ENCODE measurements at places on chromosomes 5 and 9.

GRCh38 chr9:20358207-20358606, 264.1 kb downstream of the MLLT3 start:
- DNase-seq = no peak

- no peak for DNase-seq
These were observed 750.3 kb downstream of the MAT2B start for GRCh38 chr5:164255598-164256213.

- no peak for DNase-seq
These were observed 48.6 kb downstream of the UGCG start for GRCh38 chr9:111945216-111945615.

DNA sequence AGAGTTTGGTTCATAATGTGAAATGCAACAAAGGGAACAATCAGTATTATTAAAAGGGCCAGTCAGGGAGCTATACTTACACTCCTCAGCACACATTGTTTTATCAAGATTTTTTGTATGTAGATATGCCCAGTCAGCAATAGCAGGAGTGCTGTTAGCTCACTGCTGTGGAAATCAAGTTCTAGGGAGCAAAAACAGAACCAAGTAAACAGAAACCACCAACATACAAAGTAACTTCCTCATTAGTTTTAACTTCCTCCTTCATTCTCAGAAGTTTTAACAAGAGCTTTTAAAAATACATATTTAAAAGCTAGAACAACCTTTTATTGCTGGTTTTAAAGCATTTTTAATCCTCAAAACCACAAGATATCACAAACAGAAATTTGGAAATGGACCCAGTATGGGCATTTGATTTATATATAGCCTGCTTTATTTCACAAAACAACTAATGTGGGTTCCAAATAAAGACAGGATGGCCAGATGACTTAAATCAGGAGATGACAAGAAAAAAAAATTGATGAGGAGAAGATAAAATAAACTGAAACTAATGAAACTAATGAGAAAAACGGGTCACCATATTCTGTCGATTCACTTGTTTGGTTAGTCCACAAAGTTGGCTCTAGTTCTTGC, 178.5 kb downstream of the ADAMTS12 start:
- peak; percentile 41 for DNase-seq

GRCh38 chr5:83554686-83555085, 83.1 kb downstream of the VCAN start:
- DNase-seq = no peak

DNA sequence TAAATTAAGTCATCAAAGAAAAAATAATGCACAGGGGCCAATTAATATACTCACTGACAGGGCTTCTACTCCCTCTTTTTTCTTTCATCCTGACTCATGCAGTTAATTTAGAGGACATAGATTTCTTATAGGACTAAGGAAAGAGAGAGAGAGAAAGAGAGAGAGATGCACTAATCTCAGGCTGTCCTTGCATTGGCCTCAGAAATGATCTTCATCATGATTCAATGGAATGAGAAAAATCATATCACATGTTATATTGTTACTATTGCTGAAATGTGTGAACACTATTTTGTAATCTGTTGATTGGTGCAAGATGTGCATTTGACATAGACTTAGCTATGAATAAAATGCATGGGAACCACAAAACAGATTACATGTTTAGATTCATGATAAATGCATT, 608.3 kb upstream of the NUDT12 start:
- no peak for DNase-seq

- DNase-seq = no peak
These were observed 412.1 kb upstream of the CLINT1 start for GRCh38 chr5:158270996-158271554.

DNA sequence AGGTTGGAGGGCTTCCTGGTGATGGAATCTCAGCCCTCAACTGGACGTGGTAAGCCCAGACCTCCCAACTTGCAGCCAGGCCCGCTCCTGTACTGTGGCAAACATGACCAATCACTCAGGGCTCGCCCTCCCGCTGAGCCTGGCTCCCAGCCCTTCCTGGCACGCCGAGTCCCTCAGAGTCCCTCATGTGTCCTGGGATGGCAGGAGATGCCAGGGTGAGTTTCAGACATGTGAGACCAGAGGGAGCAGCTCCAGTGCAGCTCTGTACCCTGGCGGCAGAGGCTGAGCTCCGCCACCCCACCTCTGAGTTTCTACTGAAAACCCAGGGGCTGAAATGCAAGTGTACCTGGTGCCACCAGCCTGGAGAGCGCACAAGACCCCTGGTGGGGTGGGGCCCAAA, 42.0 kb upstream of the RXRA start:
- no peak for DNase-seq

DNA sequence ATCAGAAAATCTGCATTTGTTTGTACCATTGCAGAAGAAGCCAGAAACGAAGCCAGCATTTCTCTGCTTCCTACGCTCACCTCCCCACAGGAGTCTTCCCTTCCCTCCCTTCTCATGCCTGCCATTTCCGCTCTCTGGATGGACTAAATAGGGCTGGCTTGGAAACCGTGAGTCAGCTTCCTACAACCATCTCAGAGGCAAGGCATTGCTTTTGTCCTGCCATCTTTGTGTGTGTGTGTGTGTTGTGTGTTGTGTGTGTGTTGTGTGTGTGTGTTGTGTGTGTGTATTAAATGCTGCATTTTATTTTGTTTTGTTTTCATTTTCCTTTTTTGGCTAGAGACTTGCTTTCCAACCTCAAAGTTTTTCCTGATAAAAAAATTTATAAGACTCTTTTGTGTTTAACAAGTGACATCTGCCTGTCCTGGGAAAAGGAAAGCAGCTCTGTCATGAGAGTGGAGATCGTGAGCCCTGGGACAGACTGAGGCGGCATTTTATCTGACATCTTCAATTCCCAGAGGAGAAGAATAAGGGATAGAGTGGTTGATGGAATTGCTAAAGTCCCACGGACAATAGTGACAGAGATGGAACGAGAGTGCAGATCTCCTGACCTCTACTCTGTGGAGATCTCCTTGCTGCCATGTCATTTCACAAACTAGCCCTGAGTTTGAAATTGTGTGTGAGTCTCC, 7.5 kb upstream of the EGFLAM start:
- no peak for DNase-seq

DNA sequence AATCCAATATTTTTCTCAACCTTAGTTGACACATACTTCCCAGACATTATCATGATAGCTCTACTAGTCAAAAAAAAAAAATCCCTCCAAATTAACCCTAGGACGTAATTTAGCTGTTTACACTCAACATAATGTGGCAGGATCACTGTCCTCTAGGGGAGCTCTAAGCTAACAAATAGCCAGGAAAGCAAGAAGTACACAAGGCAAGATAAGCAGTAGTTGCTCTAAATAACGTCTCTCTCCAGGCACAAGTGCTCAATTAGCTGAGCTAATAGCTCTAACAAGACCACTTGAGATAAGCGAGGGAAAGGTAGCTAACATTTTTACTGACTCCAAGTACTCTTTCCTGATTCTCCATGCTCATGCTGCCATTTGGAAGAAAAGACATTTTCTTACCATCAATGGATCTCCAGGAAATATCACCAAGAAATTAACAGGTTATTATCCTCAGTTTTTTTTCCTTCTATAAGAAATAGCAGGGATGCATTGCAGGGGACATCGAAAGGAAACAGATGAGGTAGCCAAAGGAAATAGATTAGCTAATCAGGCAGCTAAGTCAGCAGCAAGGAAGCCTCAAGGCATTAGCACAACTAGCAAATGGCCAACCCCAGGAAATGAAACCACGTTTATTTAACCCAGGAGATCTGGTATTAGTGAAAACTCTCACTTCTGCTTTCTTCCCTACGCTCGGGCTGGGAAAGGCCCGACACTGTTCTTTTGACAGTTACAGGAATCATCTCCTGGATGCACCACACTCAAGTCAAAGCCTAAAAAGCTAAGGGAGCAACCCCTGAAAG, 614.1 kb downstream of the PTPRD start:
- peak; percentile 58 for DNase-seq

DNA sequence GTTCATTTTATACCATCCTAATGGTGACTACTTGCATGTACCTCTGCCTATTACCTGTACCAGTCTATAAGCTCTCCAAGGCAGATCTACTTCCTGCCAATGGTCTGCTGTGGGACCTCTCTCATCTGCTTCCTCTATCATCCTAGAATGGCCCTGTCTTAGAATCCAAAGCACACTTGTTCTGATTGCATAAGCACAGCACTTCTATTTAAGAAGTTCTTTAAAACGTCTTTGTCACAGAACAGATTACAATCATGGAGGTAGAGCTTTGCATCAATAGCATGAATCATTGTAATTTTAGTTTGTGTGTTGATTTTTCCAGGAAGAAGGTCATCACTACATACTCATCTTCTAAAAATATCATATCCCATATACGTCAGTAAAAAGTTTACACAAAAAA, 131.8 kb upstream of the ACOT12 start:
- no peak for DNase-seq

DNA sequence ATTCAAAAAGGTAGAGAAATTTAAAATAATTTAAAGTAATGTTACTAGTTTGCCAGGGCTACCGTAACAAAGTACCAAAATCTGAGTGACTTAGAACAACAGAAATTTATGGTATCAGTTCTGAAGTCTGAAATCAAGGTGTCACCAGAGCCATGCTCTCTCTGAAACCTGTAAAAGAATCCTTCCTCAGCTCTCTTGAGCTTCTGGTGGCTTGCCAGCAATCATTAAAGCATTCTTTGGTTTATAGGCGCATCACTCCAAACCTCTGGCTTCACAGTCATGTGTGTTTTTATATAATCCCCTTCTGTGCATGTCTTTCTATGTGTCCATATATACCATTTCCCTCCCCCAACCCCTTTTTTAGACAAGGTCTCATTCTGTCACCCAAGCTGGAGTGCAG, 220.3 kb downstream of the COX7C start:
- DNase-seq = no peak

GRCh38 chr9:73093740-73094379, 57.8 kb upstream of the ANXA1 start:
- no peak for DNase-seq

DNA sequence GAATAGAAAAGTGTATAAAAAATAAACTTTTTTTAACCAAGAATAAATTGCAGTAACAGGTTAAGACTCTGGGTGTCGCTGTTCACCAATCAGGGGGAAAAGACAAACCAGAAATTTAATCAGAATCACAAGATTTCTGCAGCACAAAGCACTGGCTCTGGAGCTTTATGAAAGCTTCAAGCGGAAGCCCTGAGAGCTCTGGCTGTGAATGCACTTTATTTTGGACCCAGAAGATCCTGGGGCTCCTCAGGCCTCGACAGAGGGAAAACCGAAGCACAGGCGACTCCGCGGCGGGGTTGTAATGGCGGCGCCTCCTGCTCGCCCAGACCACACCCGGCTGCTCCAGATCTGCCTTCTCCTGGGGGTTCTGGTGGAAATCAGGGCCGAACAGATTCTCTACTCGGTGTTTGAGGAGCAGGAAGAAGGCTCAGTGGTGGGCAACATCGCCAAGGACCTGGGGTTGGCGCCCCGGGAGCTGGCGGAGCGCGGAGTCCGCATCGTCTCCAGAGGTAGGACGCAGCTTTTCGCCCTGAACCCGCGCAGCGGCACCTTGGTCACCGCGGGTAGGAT, at the start of gene PCDHGA4:
PCDHGA4 (plus strand) TSS at position 122 of the 570 bp plus-strand sequence; CDS start at position 209, 87 bp downstream.
- no peak for DNase-seq

DNA sequence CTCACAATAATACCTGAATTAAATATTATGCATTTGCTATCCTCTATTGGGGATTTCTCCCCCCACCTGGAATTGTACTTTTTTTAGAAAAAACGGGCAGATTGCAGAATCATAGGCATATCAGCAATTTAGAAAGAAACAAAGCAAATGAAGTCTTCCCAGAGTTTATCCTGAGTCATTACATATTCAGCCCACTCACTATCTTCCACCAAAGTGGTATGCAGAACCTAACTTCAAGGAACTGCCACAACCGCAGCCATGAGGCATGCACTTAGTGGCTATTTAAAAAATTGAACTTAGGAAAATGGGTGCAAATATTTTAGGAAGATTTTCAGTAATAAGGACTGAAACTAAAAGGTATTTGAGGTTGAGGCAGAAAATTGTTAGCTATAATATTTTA, 48.6 kb downstream of the UBAP1 start:
- no peak for DNase-seq

DNA sequence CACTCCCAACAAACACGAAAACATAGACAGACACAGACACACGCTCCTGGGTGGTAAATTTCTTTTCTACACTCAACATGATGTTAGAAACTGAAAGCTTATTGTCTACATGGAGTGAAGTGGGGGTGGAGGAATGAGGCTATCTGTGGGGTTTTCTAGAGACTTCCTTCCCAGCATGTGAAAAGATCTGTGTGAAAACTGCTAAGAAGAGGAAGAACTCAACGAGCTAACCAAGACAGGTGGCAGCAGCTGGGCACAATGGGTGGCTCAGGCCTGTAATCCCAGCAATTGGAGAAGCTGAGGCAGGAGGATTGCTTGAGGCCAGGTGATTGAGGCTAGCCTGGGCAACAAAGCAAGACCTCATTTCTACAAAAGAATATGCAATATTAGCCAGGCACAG, 7.6 kb downstream of the FYB1 start:
- no peak for DNase-seq

DNA sequence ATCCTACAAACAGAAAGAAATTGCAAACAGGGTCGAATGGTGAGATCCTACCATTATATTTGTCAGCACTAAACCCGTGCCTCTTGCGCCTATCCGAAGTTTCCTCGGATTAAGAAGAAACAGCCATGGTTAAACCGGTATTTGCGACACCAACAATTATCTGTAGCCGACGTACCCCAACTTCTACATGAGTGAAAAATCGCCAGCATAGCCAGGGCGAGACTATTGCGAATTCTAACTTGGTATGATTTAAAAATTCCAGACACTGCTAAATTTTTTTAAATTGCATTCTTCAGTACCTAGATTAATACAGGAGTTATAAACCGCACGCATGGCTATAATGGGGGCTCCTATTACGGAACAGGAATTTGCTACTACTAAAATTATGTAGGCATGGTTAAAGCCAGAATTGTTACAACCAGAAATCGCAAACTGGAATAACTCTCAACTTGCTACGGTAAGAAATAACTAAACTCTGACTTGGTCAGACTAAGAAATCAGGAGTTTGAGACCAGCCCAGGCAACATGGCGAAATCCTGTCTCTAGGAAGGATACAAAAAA, 25.3 kb upstream of the ANXA2R start:
- DNase-seq = peak; percentile 43

DNA sequence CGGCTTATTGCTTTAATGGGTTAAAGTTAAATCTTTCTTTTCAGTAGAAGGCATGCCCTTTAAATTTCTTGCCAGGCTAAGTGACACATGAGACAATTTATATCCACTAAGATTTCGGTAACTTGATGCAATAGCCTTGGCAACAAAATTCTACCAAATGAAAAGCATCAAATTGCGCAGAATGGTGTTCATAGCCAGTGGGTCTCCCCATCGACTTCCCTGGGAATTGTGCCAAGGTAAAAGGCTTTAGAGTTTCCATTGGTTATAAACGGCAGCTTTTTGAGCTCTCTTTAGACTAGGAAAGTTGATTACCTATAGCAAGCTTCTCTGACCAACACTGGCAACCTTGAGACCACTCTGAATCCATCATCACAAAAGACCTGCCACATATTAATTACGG, 358.4 kb downstream of the ARRDC3 start:
- no peak for DNase-seq

- peak; percentile 55 for DNase-seq
These were observed 127.6 kb downstream of the RFX3 start for GRCh38 chr9:3398232-3398648.
